ENCODE measurements at places on chromosomes 11 and 22. TPM values are rescaled to one million over a fixed set of nuclear protein-coding genes. Genes with fewer than 3 reads are reported as not detected.

The IGLL1 gene
- not detected for total RNA-seq

The CTSC gene
- 67.0 TPM for total RNA-seq

The XPNPEP3 gene
- total RNA-seq = 10.9 TPM

The LIMK2 gene
- total RNA-seq = 8.6 TPM

The PIWIL4 gene
- 0.44 TPM for total RNA-seq

The CRYBB3 gene
- not detected for total RNA-seq

The CLMP gene
- 24.7 TPM for total RNA-seq

The FAM181B gene
- total RNA-seq = 0.05 TPM

The TNKS1BP1 gene
- total RNA-seq = 90.9 TPM

The UPK3A gene
- total RNA-seq = not detected

All from A549 treated with DMSO at 1 μM for 4 hours (cell line).